ENCODE measurements at places on chromosomes 7 and 10.

- DNase-seq = no peak
Observed at GRCh38 chr7:11609096-11609670, 222.8 kb downstream of the THSD7A start.

DNA sequence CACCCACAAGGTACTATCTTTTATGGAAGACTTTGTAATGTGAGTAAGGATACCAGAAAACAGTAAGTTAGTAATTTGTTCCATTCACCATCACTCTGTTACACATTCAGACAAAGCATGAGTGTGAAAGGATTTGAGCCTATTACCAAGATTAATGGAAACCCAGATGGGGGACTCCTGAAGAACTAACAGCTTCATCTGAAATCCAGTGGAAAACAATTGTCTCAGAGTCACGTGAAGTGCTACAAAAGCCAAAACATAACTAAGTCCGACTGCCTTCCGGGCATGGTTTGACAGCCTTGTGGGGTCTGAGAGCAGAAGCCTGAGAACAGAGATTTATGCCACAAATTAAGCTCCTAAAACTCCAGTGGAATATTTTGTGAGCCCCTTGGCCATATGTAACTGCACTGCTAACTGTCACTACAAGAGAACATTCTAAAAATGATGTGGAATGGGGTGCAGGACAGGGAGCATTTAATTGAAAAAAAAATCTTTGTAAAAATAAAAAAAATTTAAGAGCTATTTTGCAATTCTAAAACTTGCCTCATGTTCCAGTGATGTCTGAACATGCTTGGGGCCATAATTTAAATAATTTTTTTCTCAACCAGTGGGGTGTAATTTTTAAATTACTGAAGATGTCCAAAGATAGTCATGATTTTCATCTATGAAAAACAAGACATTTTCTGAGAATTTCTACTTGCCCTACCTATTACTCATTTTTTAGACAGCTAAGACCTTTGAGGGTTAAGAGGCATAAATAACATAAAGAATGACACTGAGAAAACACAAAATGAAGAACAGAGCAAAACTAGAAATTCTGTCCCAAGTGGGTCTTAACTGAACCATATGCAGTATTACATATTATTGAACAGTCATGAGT, 555.0 kb downstream of the INHBA start:
- no peak for DNase-seq

DNA sequence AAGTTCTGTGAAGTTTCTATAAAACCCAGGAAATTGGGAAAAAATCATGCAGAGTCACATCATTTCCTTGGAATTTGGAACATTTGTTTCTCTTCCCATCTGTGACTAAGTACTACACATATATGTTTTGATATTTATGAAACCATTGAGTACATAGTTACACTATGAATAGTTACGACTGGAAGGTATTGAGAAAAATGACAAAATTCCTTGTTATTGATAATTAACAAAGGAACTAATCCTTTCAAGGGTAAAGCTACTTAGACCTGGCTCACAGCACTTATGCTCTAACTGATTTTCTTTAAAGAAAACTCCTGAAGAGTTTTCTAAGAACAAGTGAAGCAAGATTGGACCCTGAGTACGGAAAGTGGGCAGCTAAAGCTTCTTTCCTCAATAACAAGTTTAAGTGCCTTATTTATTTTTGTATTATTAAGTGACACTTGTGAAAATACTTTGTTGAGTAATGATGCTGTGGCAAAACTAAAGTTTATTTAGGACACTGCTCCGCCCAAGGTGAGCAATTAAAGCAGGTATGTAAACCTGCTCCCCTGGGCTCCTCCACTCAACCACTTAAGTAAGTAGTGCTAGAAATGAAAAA, 12.0 kb upstream of the GLCCI1 start:
- no peak for DNase-seq

DNA sequence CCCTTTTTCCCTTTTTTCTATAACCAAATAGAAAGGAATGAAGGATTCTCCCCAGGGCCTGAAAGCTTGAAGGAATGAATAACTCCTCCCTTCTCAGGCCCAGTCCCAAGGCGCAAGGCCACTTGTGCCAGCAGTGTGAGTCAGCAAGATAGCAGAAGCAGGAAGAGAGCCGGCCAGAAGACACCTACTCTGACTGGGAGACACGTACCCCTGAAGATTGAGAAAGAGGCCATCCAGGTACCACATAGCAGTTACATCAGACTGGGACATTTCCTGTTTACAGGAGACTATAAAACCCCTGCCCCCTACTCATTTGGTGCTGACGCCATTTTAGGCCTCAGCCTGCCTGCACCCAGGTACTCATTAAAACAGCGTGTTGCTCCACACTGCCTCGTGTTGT, 65.5 kb downstream of the LRRC17 start:
- no peak for DNase-seq

DNA sequence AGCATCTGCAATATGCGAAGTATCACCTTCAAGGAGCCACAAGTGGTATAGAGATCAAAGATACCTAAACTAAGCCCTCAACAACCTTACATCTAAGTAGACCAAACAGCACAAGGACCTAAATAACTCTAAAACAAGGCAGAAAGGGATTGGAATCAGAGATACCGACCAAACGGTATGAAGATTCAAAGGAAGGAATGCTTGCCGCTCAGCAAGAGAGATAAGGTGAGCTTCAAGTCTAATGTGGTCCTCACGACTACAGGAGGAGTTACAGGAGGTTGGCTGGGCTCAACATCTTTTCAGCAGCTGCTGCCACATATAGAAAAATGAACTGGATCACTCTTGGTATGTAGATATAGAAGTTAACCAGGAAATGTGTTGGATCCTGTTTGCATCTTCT, 11.6 kb downstream of the ABLIM1 start:
- DNase-seq = no peak

- no peak for DNase-seq
Observed at GRCh38 chr10:104277785-104278184, 8.8 kb downstream of the GSTO2 start.

GRCh38 chr10:14904316-14904732, 25.7 kb downstream of the SUV39H2 start:
- no peak for DNase-seq

DNA sequence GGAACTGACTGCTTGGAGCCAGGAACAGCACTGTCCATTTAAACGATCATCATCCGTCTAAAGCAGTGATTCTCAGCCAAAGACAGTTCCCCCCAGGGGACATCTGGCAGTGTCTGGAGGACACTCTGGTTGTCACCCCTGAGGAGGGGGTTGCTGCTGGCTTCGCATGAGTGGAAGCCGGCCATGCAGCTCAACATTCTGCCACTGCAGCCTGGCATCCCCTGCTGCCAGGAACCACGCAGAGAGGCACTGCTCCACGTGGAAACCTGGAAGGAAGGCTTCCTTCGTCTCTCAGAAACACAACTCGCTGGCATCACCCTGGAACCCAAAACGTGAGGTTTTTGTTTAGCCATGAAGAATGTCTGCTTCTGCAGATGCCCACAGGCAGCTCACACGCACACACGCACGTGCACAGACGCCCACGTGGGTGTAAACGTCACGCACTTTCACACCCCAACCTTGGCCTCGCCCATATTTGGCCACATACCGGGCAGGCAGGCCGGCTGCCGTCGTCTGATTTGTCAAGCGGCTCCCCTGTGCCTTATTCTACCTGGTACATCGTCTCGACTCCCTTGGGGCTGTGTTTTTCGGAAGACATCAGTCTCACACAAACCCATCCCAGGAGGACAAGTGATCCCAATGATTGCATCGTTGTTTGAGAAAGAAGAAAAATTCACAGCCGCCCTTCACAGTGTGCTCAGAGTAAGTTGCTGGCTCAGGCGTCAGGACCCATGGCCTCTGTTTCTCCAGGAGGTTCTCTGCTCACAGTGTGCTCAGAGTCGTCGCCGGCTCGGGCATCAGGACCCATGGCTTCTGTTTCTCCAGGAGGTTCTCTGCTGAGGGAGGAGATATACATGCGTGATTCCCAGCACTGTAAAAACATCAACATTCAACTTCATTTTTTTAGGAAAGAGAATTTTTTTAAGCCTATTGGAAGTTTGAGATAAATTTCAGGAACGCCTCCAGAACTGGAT, 127.2 kb upstream of the PPP2R2D start:
- no peak for DNase-seq

GRCh38 chr7:29288181-29289091, 93.9 kb downstream of the CHN2 start:
- DNase-seq = no peak

DNA sequence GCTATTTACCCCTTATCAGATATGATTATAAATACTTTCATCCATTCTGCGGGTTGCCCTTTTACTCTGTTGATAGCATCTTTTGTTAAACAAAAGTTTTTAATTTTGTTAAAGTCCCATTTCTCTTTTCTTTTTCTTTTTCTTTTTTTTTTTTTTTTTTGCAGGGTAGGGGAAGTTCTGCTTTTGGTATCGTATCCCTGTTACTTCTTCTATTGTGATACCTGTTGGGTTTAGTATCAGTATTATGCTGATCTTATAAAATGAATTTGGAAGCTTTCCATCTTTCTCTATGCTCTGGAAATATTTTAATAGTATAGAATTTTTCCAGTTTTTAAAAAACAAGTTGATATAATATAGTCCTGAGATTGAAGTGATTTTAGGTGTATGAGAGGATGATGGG, 6.0 kb downstream of the CCNJ start:
- DNase-seq = no peak

- DNase-seq = no peak
Observed at GRCh38 chr10:32937911-32938424, 20.1 kb downstream of the ITGB1 start.

GRCh38 chr7:146948703-146949102, 832.1 kb downstream of the CNTNAP2 start:
- DNase-seq = no peak

DNA sequence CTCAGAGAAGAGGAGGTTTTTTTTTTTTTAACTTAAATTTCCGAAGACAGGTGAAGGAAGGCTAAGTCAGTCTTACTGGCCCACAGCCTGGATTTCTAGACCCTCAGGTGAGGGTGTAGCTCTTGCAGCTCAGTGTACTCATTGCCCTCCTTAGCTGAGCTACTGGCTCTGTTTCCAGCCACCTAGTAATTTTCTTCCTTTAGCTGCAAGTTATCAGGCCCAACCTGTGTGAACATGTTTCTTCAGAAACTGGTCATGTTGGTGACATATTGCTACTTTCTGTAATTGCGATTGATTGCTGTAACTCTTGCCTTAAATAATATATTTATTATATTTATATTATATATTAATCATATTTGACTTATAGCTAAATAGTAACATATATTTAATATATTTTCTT, 10.0 kb upstream of the TMEM229A start:
- no peak for DNase-seq

GRCh38 chr10:15210521-15210920, 42.0 kb upstream of the NMT2 start:
- no peak for DNase-seq

- no peak for DNase-seq
Observed at GRCh38 chr7:133048589-133048988, 33.3 kb downstream of the CHCHD3 start.

GRCh38 chr7:83633516-83633915, 15.4 kb downstream of the SEMA3E start:
- no peak for DNase-seq

GRCh38 chr7:100890653-100891567, 1.4 kb upstream of the UFSP1 start:
- DNase-seq = no peak

DNA sequence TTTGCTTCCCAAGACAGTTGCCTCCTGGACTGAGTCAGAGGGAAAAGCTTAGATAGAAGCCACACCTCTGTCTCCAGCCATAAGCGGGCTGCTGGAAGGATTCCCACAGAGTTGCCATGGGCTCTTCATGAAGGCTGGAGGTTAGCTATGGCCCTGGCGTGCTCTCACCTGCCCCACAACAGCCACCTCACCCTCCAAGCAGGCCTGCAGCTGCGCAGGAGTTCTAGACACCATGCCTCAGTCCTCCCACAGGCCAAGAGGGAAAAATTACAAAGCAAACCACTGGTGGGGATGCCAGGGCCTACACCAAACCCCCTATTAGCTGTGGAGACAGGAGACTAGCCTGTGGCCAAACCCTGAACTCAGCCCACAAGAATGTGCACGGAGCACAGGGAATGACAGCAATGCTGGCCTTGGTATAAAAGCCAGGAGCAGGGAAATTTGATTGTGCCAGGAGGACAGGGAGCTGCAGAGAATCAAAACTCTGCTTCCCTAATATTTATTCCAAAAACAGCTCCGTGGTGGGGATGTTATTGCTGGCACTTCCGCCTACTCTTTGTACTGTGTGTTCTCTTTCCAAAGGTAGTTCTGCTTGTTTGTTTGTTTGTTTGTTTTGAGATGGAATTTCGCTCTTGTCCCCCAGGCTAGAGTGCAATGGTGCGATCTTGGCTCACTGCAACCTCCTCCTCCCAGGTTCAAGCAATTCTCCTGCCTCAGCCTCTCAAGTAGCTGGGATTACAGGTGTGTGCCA, 60.3 kb upstream of the STK17A start:
- DNase-seq = no peak

- no peak for DNase-seq
Observed at GRCh38 chr7:79653136-79653631, 199.7 kb upstream of the MAGI2 start.

- no peak for DNase-seq
Observed at GRCh38 chr10:69962746-69963135, 89.9 kb upstream of the MACROH2A2 start.

DNA sequence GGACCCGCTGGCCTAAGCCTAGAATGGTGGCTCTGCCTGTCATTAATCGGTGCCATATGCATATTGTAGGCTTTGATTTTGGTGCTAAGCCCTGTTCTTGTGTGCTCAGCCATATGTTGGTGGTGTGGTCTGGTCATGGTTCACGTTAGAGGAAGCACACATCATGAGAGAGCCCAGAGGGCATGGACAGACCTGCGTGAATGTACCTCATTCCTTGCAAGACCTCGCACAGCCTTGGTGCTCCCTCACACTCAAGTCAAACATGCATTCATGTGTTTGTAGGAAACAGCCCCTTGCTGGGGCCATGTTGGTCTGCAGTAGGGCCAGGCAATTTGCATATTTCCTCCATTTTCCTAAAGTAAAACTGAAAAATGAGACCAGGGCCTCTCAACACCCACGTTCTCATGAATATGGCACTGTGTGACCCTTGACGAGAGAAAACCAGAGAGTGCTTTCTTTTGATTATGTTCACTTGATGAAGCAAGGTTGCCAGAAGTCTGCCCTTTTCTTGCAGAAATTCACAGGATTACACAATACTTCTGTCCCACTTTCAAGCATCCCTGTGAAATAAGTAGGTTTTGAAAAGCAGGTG, 268.7 kb downstream of the CELF2 start:
- DNase-seq = no peak

- no peak for DNase-seq
Observed at GRCh38 chr7:15313361-15313760, 248.5 kb downstream of the AGMO start.

- DNase-seq = peak; percentile 94
Observed at GRCh38 chr7:133853706-133854276, 273.3 kb upstream of the LRGUK start.

- no peak for DNase-seq
Observed at GRCh38 chr10:343231-344220, 208.3 kb downstream of the ZMYND11 start.

DNA sequence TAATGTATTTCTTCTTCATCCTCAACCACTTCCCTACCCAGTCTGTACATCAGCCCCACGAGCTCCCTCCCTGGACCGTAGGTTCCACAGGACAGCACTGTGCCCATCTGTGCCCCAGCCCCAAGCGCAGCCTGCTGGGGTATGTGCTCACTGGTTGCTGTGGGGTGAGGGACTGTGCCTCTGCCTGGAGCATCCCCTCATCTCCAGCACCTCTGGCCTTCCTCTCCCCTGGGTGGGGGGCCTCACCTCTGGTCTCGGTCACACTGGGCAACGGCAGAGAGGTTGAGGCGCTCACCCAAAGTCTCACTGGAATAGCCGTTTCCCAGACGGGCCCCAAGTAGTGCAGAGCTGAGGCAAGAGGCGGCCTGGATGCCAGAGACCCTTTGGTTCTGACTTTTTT, 1.5 kb upstream of the PRKAR1B start:
- DNase-seq = no peak

GRCh38 chr10:85851325-85851724, 515.3 kb downstream of the GRID1 start:
- no peak for DNase-seq
